ENCODE measurements at places on chromosomes 16 and 17. TPM values are rescaled to one million over a fixed set of nuclear protein-coding genes. Genes with fewer than 3 reads are reported as not detected.

GRCh38 chr17:81556863-81557262 lies 4.7 kb upstream of the FAAP100 start:
- no peak for DNase-seq

DNA sequence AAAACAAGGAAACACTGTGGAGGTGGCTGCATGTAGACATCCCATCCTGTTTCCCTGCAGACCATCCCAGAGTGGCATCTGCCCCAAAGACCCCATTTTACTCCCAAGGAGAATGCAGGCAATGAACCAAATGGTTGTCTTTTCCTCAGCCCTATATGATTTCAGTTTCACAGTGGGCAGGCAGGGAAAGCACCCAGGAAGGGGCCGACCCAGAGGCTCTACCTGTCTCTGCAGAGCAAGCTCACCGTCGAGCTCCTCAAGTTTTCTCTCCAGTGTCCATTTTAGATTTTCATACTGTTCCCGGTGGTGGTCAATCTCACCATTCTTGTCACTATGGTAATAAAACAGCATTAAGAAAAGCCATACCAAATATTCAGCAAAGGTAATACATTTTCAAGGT lies 14.6 kb downstream of the CCDC57 start:
- no peak for DNase-seq

Gene C17orf67
- 5.0 TPM for total RNA-seq

Gene KRT9
- total RNA-seq, result not detected

- no peak for DNase-seq
Observed at GRCh38 chr16:77385481-77385880, 49.4 kb downstream of the ADAMTS18 start.

Gene ABCA9
- 100 TPM for total RNA-seq

- no peak for DNase-seq
Observed at GRCh38 chr16:30120340-30121105, 2.5 kb downstream of the MAPK3 start.

GRCh38 chr16:87789437-87790291 lies 23.9 kb upstream of the KLHDC4 start:
- no peak for DNase-seq

DNA sequence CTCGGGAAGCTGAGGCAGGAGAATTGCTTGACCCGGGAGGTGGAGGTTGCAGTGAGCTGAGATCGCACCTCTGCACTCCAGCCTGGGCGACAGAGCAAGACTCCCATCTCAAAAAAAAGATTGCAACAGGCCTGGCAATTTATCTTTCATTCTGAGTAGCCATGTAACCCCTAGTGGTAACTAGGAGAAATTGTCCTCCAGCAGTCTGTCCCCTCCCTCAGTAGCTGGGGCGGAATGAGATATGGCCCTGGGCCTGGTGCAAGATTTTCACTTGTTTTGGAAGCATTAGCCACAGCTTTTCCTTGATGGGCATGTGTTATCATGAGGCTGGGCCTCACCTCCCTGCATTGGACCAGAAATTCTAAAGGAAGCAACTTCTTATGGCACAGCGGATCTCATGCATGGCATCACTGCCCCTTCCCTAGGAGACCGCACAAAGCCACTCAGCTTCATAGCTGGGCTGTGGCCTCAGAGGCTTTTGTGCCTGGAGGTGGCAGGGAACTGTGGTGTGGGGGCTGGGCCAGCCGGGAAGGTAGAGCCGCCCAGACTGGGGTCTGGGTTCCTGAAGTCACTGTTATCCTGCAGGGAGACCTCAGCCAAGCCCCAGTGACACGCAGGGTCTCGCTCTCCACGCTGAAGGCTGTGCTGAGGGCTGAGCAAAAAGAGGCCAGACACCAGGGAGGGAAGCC lies 13.4 kb downstream of the NATD1 start:
- DNase-seq, result no peak

GRCh38 chr16:4207683-4208340 lies 34.1 kb downstream of the SRL start:
- no peak for DNase-seq

Gene SPATA22
- not detected for total RNA-seq

- DNase-seq, result no peak
Observed at GRCh38 chr17:39926588-39927100, 757 bp downstream of the ORMDL3 start.

- DNase-seq, result no peak
Observed at GRCh38 chr16:81353895-81354294, 39.1 kb downstream of the GAN start.

All from aorta (tissue), 5 donors.